ENCODE measurements at places on chromosomes 7 and 10.

GRCh38 chr10:12499076-12499986 is 150.0 kb downstream of the CAMK1D start:
- no peak for DNase-seq

- DNase-seq = no peak
These were observed 228.9 kb upstream of the CELF2 start for GRCh38 chr10:10788761-10789160.

DNA sequence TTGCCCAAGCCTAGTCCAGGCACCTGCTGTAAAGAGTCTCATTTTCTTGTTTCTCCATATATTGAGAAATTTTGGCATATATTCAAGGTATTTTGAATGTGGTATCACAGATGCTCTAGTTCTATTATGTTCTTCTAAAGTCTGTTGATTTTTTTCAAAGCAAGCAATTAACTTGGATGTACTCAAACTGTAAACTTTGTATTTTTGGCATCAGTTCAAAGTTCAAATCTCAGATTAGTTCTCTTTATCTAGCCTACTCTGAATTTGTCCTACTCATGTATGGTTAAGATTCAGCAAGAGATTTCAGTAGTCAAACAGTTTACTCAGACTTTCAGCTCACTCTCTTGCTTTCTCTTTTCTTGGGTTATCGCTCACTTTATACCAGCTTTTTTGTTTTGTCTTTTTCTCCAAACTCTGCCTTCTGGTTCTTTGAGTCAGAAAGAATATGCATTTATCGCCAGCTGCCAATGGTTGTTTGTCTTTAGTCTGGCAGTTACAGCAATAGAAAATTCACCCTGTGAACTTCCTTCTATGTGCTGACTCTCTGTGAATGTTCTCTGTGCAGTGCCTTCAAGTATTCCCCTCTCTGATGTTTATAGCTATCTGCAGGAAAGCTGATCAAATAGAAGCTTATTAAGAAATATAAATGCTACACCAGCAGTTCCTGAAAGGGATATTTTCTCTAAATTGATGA is 56.0 kb downstream of the ANKRD7 start:
- DNase-seq = no peak

- no peak for DNase-seq
These were observed 98.7 kb downstream of the RNF216 start for GRCh38 chr7:5682551-5683279.

- no peak for DNase-seq
These were observed 17.2 kb upstream of the FGFR2 start for GRCh38 chr10:121615435-121615793.

DNA sequence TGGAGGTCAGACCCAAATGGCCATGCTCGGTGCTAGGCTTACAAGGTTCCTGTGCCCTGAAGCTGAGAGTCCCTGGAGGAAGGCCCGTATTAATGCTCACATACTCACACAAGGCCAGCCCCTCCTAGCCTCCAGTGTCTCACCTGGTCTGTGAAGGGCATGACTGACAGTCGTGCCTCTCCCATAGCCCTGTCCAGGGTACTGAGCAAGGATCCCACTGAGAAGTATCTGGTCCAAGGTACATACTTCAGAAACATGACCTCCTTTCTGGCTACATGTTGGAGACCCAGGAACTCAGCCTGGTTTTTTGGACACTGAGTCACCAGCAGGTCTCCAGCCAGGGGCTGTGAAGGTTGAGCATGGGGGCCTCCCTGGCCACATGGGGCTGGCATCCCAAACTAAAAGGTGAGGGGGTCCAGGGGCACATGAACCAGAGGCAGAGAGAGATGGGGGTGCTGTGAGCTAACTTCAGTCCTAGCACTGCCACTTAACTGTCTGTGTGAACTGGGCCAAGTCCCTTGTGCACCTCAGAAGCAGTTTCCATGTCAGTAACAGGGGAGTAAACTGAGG is 17.6 kb upstream of the RASGEF1A start:
- DNase-seq = no peak

- DNase-seq = no peak
These were observed 40.0 kb downstream of the MKI67 start for GRCh38 chr10:128086003-128086863.

GRCh38 chr10:96415150-96415890 is 56.5 kb upstream of the OPALIN start:
- no peak for DNase-seq

DNA sequence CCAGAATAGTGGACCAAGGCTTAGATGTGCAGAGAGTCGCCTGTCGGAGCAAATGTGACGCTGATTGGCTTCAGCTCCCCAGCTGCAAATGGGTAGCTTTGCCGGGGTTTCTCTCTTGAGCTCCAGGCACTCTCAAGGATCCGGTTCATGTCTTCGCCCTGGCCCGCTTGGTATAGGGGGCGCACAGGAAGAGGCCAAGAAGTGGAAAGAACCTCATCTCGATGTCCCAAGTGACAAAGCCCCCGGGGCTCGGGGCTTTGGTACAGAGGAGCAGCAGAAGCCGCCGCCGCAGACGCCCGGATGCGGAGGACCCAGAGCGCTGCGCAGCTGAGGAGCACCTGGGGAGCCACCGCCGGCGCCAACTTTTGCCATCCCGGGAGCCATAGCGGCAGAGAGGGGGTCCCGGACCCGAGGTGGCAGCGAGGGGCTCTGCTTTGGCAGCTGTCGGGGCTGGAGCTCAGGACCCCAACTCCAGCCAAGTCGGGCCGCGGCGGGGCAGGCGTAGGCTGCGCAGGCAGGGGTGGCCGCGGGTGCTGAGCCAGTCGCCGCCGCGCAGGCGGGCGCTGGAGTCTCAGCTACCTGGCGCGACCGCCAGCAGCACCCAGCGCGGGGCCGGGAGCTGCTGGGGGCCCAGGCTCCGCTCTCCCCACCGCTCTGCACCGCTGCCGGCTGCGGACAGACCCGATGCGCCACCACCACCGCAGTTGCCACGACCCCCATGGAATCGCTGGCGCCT is 466.6 kb downstream of the XPNPEP1 start:
- no peak for DNase-seq

DNA sequence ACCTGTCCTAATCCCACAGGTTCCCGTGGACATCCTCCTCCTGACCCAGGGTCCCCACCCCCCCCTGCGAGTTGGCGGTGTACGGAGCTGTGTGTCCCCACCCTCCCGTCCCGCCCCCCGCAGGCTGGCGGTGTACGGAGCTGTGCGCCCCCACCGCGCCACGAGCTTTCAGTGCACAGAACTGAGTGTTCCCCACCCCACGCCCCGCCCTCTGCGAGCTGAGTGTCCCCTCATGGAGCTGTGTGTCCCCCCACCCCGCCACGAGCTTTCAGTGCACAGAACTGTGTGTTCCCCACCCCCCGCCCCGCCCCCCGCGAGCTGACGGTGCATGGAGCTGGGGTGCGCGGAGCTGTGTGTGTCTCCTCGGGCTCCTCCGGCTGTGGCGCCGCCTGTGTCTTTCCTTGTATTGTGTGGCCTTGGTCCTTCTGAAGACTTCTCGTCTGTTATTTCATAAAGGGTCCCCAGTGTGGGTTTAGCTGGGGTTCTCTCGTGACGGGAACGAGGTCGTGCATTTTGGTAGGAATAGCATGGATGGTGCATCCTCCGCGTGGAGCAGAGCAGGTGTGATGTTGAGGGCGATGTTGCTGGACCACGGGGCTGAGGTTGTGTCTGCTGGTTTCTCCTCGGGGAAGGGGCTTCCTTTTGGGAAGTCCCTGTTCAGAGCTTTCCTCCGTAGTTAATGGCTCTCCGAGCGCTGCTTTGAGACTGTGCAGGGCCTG is 18.0 kb upstream of the JAKMIP3 start:
- DNase-seq = no peak

DNA sequence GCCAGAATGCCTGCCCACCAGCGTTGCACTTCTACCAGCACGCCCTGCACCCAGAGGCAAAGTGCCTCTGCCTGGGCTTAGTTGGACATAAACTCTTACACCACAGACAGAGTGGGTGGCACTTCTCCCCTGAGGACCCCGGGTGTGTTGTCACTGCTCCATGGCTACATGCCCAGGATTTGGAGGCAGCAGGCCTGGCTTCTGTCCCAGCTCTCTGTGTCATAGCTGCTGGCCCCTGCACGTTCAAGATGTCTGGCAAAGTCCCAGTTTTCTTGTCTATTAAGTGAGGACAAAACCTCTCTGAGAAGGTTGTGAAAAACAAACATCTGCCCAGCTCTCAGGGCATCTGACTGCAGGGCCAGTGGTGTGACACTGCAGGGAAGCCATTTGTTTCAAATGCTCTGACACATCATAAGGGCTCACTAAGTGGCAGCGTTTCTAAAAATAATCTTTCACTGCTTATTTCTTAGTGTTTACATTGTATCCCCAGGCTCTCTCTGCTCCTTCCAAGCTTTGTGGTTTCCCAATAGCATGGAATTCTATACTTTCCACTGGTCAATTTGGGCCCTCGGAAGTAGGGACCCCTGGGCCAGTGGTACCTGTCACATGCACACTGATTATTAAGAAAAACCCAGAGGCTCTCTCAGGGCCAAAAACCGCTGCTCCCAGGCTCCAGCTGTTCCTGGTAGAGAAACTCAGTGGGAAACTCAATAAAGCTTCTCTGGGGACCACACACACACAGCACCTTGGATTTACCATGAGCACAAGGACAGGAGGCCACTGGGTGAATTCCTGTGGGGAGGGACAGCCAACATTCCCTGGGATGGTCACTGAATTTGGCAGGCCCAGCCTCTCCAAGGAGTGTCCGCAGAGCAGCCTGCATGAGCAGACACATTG is 86.2 kb upstream of the ANLN start:
- no peak for DNase-seq

GRCh38 chr10:93821051-93821772 is 63.5 kb downstream of the LGI1 start:
- no peak for DNase-seq

DNA sequence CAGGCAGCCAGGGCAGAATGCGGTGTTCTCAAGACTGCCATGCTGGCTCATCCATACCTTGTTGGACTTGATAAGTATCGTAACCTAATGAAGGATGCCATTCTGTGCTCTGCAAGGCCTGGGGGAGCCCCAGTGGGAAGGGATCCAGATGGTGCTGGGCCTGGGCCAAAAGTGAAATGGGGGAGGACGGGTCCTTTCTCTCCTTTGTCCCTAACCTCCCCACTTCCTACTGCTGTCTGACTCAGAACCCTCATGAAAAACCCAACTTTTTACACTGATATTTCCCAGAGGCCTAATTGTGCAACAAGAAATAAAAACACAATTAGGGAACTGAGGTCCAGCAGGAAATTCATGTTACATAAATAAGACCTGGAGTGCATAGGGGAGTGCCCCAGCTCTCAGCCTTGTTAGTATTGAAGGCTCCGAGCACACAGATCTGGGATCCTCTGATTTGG is 193.7 kb upstream of the SVIL start:
- DNase-seq = no peak

- no peak for DNase-seq
These were observed 108.0 kb upstream of the EFCAB10 start for GRCh38 chr7:105689067-105689819.

Data from stimulated activated CD8-positive, alpha-beta memory T cell treated with anti-CD3 and anti-CD28 coated beads, Interleukin-12 subunit alpha, Interleukin-12 subunit beta, amount 100 ng/mL, for 4 hours (primary cell).